Fibroblast of villous mesenchyme (primary cell): ENCODE measurements at places on chromosomes 2 and 18. TPM values are rescaled to one million over a fixed set of nuclear protein-coding genes. Genes with fewer than 3 reads are reported as not detected.

DNA sequence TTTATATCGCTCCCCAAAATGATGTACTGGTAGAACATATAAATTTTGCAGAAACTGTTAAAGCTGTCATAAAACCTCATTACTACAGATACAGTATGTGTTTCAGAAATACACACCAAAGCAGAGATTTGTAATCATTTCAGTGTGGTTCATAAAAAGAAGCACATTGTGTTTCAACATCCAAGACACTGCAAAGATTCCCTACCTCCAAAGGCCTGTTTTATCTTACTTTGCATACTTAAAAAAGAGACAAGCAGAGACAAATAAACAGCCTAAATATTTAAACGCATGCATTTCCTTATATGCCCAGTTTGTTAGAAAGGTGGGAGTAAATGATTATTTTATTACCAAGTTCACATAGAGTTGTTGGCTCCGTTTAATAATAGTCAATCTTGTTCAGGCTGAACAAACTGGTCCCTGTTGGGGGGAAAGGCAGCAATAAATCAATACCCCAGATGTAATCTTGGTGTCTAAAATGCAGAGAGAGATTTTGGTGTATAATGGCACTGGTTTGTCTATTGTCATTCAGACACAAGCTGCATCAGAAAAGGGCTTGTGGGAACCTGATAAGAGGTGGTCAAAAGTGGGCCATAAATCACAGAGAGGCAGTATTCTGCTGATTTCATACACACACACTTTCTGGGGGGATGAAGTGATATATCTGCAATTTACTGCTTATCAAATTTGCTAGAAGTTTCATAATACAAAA is 321.4 kb upstream of the ETAA1 start:
- DNase-seq, result peak; percentile 70

DNA sequence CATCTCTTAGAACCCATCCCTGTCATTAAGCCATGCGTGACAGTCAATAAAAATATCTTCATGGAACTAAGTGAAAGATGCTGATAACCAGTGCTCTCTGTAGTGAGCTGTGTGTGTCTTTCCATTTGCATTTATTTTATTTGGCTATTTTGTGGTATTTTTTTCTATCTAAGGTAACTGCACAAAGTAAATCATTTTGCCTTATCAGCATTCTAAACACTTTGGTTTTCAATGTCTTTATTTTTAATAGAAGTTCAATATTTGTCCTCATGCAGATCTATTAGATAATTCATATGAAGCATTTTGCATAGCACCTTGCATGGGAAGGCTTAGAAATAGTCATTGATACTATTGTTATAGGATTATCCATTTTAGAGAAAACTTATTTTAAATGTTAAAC is 163.6 kb upstream of the TANK start:
- DNase-seq, result no peak

GRCh38 chr2:159362816-159363251 is 76.3 kb upstream of the WDSUB1 start:
- peak; percentile 6 for DNase-seq

DNA sequence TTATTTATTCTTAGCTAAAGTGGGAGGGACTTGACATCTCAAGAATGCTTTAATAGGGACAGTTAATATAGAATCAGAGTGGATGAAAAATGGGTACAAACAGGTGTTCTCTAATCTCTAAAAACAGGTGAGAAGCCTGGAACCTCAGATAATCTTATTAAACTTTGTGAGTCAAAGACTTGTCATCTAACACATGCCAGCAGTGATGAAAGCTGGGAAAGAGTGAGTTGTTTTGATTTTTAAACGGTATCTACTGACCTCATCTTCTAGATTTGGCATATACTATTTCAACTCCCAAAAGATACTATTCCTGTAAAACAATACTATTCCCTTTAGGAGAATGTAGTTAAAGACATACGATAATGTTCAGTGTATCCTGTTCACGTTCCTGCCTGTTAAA is 103.4 kb downstream of the CCDC141 start:
- no peak for DNase-seq

DNA sequence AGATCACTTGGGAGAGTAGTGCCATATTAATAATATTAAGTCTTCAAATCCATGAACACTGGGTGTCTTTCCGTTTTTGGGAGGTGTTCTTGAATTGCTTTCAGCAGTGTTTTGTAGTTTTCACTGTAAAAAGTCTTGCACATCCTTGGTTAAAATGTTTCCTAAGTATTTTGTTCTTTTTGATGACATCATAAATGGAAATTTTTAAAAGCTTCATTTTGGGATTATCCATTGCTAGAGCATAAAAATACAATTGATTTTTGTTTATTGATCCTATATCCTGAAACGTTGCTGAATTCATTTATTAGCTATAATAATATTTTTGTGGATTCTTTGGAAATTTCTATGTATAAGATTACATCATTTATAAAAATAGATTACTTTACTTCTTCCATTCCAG is 96.8 kb downstream of the ARHGEF4 start:
- DNase-seq, result no peak

DNA sequence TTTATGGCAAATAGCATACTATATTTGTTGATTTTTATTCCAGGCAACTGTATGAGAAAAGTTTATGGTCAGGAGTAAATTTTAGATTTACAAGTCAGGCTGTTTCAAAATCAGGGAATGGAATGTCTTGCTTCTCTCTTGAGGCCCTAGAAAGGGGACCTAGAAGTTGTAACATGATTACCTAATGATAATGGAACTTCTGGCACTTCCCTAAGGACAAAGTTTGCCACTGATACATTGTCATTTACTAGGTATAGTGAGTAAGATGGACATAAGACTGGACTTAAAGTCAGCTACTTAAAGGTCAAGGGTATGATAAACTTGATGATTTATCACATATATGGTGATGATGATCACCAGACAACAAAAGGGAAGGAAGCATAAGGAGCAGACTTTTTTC is 103.3 kb upstream of the VRK2 start:
- peak; percentile 73 for DNase-seq

GRCh38 chr2:151766437-151767153 is 32.3 kb upstream of the NEB start:
- no peak for DNase-seq

PAX8 gene
- 1.3 and 1.9 TPM in 2 replicates for total RNA-seq

NPPC gene
- total RNA-seq, result not detected in 2 replicates

ZC3H6 gene
- total RNA-seq, result 2.3 and 3.0 TPM in 2 replicates
